ENCODE measurements at places on chromosomes 2 and 18.
A peak's percentile ranks its signal among the peaks of the same experiment; 100 is the strongest.

GRCh38 chr2:127630096-127630863 lies 15.7 kb upstream of the GPR17 start:
- no peak for DNase-seq

GRCh38 chr2:220277445-220277975 lies 650.1 kb downstream of the SLC4A3 start:
- DNase-seq, result no peak

DNA sequence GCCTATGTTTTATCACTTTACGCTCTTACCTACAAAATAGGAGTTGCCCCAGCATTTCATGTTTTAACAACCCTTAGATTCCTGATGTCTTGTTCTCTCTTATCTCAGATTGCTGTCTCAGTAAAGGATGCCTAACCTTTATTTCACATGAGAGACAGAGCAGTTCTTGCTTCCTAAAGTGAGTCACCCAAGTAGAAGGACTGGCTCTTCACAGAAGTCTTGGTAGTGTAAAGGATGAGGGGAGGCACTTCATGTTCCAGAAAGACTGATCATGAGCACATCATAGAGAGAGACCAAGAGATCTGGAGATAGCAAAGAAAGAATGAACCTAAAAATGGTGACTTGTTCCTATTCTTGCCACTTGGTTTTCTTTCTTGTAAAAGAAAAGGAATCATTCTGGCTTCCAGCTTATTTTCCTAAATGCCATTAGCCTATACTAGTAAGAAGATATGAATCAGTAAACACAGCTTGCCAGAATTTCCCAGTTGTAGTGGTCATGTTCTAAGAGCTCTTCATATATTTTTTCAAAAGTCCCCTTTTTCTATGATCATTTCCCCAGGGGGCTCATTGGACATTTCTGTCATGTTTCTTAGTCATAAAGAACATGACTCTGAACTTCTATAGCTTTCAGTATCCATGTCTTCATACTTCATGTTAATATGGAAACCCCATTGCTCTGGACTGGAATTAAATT lies 54.9 kb downstream of the MAPRE2 start:
- no peak for DNase-seq

DNA sequence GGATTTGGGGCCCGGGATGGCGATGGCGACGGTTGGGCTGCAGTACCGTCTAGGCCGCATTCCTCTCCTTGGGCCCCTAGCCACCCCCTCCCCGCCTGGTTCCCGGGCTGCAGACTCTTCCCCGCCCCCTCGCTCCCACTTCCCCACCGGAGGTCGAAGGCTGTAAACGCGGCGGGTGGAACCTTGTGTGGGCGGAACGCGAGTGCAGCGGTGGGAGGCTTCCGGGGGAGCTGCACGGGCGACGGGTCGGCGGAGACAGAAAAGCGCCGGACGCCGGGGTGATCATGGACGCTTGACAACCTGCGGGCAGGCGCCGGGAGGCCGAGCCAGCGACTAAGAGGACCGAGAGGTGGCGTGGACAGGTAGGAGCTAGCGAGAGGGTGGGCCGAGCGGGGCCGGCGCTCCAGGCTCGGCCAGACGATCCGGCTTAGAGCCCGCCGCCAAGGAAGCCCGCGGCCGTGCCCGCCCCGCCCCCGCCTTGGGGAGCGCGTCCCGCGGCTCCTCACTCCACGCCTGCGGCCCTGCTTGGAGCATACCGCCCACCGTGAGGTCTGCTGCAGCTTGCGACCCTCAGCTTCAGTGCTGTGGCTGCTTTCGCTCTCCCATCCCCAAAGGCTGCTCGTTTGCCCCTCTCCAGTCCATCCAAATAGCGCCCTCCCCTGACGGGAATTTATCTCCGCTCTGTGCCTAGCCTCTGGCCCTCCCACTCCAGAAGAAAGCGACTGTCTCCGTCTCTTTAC lies at the start of gene COPS7B:
COPS7B (plus strand) TSS at position 269 of the 740 bp plus-strand sequence. CDS start 2,126 bp downstream, outside the sequence.
- peak; percentile 82 for DNase-seq

DNA sequence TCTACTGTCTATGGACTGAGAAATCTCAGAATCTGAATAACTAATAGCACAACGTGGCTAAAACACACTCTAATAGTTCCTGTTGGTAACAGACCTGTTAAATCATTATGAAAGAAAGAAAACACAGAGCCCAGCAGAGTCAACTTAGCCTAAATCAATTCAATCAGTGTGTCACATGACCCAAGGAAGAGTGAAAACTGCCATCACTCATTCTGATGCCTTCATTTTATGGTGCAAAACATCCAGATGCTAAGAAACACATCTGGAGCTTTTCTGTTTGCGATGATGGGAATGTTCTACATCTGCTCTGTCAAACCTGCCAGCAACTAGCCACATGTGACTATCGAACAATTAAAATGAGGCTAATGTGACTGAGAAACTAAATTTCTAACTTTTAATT lies 295.7 kb upstream of the TRIB2 start:
- DNase-seq, result no peak

DNA sequence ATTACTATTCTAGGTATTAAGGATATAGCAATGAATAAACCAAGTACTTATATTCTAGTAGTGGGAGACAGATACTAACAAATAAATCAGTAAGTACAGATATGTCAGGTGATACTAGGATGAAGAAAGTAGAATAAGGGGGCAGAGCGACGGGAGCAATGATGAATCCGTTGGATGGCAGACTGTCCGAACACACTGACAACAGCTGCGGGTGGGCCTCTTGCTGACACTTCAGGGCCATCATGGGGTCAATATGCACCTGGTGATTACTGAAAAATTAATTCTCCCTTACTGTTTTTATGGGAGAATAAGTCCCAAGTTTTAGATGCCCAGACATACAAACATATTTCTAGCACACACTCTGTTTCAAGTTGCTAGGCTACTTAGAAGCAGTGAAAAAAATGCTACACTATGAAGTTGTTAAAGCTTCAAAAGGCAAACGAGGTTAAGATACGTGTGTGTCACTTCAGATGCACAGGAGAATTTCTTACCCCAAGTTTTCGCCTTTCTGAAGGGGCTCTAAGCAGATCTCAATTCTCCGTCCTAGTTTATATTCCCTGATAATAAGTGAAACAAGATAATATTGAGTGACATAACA lies 78.7 kb downstream of the USP40 start:
- no peak for DNase-seq

- no peak for DNase-seq
Observed at GRCh38 chr18:49075681-49076080, 124.9 kb upstream of the SMAD7 start.

- no peak for DNase-seq
Observed at GRCh38 chr2:58137856-58138255, 91.2 kb downstream of the VRK2 start.

DNA sequence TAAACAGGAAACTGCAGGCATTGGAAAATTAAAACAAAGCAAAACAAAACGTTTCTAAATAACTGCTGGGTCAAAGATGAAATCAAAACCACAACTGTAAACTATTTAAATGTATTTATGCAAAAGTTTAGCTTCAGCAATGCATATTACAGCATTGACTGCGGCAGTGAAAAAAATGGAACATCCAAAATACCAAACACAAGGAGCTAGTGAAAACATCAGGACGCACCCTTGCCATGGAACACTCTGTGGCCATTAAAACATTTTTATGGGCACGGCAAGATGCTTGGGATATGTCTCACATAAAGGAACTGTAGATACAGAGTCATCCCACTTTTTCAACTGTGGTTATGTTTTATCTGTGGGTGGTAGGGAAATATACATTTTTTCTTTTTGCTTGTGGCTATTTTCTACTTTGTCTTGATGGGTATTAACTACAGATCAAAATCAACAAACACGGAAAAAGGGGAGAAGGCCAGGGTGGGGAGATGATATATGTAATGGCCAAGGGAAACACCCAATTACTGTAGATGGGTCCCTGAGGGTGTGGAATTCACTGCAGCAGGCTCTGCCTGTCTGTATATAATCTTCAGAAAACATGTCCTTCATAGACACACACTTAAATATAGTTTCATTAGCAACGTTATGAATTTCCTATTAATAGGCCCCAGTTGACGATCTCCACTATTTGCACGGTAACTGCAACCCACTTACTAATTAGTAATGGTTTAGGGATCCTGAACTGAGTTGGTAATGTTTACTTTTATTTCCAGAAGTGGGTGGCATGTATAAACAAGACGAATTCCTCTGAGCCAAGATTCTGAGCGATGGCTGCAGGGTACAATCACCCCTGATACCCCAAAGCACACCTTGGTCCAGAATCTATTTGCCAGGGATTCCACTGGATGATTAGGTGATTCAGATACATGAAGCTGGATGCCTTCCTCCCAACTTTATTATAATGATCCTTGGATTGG lies 110.5 kb downstream of the ACKR3 start:
- DNase-seq, result no peak

- DNase-seq, result no peak
Observed at GRCh38 chr2:140892911-140893637, 1237.7 kb downstream of the LRP1B start.

DNA sequence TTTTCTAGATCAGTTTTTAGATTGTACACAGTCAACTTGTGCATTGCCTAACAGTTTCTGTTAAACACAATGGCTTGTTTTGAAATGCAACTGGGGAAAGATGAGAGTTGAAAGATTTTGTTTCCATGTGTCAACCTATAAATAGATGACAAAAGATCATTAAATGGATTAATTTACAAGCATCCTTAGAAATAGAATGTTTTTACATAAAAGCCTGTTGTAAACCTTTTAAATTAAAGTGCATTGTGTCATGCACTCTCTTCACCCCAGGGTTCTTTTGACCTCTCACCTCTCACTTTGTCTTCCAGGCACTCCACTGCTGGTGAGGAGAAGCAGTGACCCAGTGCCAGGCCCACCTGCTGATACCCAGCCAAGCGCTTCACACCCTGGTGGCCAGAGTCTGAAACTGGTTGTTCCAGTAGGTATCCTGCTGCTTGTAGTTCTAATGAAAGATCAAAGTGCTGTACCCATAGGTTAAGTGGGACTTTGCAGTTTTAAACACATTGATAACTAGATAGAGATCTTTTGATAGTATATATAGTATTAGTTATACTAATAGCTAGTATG lies 502.1 kb downstream of the PARD3B start:
- no peak for DNase-seq

DNA sequence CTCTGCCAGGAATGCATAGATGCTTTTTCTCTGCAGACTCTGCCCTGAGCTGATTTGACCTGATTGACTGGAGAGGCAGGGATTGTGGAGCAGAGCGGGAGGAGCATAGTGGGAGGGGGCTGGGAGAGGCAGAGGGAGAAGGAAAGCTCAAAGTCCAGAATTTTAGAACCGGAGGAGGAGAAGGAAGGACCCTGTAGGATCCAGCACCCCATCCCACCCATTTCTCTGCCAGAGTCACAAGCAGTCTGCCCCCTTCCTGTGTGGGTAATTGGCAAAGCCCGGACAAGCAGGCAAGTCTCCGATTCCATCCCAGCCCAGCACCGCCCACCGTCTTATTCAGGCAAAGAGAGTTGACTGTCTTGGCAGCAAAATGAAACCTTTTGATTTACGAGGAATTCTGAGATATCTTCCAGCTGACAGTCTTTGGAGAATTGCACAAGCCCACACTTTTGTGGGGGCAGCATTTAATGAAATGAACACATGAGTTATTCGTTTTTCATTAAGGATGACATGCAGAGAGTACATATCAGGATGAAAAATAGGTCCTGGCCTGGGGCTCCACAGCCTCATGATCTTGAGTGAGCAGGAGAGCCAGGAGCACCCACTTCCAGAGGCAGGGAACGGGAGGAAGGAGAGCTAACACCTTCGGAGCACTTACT lies 103.1 kb downstream of the MCFD2 start:
- no peak for DNase-seq

- no peak for DNase-seq
Observed at GRCh38 chr2:239727776-239728600, 297.2 kb downstream of the NDUFA10 start.

GRCh38 chr2:233178994-233179847 lies 72.3 kb upstream of the ATG16L1 start:
- no peak for DNase-seq

- no peak for DNase-seq
Observed at GRCh38 chr2:159873258-159873657, 75.2 kb upstream of the CD302 start.

DNA sequence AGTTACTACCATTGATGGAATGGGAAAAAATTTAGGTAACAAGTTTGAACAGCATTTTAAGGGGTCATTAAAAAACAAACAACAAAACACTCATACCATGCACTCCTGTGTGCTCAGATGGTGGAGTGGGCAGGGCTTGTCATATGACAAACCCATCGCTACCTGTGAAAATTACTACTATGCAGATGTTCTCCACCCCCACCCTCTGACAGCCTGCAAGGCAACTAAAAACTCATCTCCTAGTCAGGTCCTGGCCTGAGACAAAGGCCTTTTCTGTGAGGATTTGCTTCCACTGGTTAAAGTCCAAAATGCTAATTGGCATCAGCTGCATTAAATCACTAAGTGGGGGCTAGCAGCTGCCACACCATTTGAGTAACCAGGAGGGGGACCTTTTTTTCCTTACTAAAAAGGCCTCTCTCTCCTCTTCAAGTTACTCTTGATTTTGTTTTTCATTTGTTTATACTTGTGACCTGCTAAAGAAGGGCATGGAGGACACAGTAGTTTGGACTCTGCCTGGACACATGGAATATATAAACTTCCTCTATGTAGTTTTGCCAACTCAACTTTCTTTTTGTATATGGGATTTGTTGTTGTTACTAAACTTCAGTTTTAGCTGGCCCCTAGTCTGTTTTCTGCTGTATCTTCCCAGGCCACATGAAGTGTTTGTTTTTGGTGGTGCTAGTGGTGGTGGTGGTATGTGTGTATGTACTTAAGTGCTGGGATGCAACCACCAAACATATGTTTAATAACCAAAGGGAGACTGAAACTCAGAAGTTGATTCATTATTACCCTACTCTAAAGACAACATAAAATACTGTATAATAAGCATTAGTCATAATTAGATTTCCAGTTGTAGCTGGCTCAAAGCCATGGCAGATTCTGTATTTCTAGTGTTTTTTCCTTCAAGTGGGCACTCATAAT lies 121.3 kb downstream of the MAP4K4 start:
- DNase-seq, result no peak

GRCh38 chr18:47964053-47964452 lies 33.6 kb upstream of the SMAD2 start:
- no peak for DNase-seq

GRCh38 chr18:45467293-45467692 lies 148.0 kb upstream of the SLC14A2 start:
- no peak for DNase-seq

- no peak for DNase-seq
Observed at GRCh38 chr2:239025096-239025801, 177.4 kb downstream of the TWIST2 start.

GRCh38 chr2:216927163-216927562 lies 67.3 kb upstream of the TNP1 start:
- no peak for DNase-seq

DNA sequence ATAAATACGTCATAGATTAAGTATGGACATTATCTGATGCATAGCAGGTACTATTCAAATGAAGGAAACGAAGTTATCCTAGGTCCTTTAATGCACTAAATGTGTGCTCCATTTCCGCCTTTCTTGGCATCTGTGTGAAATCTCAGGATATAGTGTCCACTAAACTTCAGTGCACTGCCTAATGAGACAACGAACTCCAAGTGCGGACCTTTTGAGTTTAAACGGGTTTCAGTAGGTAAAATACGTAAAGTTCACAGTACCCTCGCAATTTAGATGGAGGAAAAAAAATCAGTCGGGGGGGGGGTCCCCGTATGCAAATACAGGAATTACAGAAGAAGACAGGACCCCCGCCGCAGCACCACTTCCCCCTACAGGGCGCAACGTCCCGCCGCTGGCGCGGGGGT lies 729 bp upstream of the REL start:
- no peak for DNase-seq

- peak; percentile 20 for DNase-seq
Observed at GRCh38 chr18:22347606-22348511, 69.9 kb downstream of the CTAGE1 start.
